ENCODE measurements at places on chromosomes 7 and 10.

DNA sequence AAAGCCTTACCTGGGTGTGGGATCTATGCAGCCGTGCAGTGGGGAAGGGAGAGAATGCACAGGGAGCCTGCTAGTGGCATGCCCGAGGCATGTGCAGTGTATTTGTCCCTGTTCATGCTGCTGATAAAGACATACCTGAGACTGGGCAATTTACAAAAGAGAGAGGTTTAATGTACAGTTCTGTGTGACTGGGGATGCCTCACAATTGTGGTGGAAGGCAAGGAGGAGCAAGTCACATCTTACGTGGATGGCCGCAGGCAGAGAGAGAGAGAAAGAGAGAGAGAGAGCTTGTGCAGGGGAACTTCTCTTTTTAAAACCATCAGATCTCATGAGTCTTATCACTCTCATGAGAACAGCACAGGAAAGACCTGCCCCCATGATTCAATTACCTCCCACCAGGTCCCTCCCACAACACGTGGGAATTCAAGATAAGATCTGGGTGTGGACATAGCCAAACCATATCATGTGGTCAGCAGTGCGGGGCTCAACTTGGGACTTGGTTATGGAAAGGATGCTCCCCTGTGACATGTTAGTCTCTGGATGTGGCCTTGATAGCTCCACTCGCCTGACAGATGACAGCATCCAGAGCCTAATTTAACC, 128.9 kb downstream of the DOCK1 start:
- no peak for DNase-seq

- peak; percentile 20 for DNase-seq
Observed at GRCh38 chr10:126041804-126042231, 145.5 kb downstream of the FANK1 start.

DNA sequence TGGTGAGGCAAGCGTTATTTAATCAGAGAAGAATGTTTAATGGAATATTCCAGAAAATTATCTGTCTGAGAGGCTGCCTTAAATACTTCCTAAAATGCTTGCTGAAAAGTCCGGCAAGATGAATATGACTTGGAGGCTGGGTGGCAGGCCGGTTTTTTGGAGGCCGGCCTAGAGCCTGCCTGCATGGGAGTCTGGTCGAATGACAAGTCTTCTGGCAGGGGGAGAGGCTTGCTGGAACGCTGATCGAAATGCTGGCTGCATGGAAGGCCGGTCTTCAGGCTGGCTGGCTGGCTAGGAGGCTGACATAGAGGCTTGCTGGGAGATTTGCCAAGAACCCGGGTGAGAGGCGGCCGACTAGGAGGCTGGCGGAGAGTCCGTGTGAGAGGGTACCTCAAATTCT, 135.7 kb downstream of the OR13A1 start:
- DNase-seq: no peak

DNA sequence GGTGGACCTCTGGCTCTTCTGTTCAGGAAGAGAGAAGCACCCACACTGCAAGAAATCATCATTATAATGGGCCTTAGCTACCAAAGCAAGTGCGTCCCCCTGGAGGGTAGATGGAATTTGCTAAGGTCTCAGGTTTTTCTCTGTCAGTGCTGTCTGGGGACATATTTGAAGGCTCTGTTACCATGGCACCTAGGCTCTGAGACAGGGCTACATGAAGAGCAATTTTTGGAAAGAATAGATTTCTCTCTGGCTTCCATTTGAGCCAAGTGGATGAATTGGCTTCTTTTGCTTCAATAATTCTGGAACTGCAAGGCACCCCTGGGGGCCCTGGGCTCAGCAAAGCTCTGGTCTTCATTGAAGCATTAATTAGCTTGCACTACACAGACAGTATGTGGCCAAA, 349.1 kb upstream of the GALNT17 start:
- DNase-seq: no peak

DNA sequence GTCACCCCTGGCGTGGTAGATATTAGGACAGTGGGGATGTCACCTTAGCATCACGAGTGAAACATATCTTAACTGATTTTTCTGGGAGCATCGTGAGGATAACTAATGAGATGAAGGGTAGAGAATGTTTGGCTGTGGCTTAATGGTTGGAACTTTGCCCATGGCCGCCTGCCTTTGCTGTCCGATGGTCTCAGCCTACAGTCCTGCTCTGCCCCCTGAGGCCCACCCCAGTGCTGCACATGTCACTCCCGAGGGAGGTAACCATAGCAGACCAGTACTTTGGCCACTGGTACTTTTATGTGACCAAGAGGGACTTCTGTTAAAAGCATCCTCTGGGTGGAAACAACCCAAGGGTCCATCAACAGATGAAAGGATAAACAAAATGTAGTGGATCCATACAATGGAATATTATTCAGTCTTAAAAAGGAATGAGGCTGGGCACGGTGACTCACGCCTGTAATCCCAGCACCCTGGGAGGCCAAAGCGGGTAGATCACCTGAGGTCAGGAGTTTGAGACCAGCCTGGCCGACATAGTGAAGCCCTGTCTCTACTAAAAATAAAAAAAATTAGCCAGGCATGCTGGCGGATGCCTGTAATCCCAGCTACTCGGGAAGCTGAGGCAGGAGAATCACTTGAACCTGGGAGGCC, 58.4 kb downstream of the TACR2 start:
- no peak for DNase-seq

GRCh38 chr10:97361537-97361901, 27.0 kb upstream of the FRAT2 start:
- DNase-seq: no peak

DNA sequence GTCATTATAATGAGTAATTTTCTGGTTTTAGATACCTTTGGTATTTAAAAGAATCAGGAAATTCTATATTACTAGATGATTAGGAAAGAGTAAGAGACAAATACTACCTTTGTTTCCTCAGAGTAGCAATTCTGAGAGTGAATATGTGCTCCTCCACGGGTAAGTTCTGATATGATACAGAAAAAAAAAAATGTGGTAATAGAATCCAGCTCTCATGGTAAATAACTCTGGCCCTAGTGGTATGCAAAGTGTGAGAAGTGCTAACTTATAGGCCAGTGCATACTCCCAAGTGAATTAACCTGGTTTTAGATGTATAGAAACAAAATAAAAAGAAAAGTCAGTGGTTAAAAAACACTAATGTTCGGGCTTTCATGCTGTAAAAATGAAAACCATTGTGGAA, 512.6 kb upstream of the SEMA3D start:
- no peak for DNase-seq

- no peak for DNase-seq
Observed at GRCh38 chr7:11779864-11780674, 51.9 kb downstream of the THSD7A start.

GRCh38 chr7:47291461-47292081, 290.3 kb downstream of the TNS3 start:
- DNase-seq: peak; percentile 98

GRCh38 chr10:88081457-88082054, 218.1 kb downstream of the PTEN start:
- DNase-seq: no peak

DNA sequence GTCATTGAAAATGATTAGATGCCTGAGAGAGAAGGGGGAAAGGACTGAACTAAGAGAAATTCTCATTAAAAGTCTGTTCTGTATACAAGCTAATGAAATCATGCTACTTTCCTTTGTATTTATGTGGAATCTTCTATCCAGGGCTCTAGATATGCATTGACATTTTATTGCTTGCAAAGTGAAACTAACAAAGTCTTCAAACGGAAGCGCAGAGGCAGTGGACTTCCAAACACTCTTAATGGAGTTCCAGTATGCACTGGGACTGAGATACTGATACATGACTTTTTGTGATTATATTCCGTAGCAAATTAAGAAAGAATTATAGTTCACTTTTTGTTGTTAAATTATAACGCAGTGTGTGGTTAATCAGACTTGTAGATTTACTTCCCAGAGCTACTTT, 166.8 kb upstream of the TBX20 start:
- peak; percentile 18 for DNase-seq

DNA sequence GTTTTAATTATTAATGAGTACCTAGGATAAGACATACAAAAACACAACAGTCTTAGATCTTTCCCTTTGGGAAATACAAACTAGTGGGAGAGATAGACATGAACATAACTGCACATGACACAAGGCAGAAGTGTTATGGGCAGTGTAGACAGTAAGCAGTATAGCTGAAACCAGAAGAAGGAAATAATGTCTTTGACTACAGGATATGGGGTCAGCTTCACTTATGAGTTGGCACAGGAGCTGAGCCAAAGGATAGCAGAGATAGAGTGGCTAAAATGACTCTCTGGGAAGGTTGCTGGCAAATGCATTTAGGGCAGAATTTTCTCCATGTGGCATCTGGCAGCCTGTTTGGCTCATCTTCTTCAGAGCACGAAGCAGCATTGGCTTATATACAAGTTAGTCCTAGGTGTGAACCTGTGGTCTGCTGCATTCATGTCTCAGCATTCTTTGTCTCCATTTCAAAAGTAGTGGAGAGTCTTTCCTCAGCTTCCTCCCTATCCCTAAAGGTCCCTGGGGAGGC, 60.3 kb upstream of the FEZF1 start:
- no peak for DNase-seq

- no peak for DNase-seq
Observed at GRCh38 chr10:97095701-97096260, 90.0 kb downstream of the SLIT1 start.

DNA sequence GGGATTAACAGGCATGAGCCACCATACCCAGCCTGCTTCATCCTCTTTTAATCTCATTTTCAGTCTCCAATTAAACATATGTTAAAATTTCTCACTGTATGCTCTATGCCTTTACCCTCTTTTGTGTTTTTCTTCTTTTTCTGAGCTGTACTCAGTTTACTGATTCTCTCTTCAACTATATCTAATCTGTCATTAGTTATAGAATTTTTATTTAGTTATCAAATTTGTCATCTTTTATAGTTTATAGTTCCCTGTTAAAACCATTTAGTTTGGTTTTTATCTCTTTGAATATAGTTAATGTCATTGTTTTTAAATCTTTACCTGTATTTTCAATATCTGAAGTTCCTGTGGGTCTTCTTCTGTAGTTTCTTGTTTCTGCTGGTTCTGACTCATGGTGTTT, 93.3 kb downstream of the KAT6B start:
- no peak for DNase-seq

DNA sequence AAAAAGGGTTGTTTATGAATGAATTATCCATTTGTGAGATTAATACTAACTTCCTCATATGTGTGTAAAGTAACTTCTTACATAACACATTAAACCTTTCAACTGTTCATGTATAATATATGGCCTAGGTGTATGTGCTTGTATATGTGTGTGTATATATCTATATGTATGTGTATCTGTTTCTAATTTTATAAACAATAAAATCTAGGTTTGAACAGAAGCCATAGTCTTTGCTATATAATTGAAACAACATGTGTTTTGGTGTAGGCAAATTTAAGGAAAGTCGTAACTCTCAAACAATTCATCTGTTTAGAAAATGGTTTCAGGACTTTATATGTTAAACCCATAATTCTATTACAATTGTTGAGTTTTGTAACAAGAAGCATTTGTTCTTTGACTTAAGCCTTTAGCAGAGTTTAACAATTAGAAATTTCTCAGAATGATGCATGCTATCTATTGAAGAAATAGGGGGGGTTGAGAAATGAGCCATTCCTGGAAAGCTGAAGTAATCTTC, 103.3 kb downstream of the BBS9 start:
- no peak for DNase-seq

- DNase-seq: no peak
Observed at GRCh38 chr7:1663223-1663622, 6.9 kb upstream of the ELFN1 start.

GRCh38 chr10:75280236-75280635, 44.5 kb upstream of the COMTD1 start:
- no peak for DNase-seq

GRCh38 chr10:122138831-122139625, 132.1 kb upstream of the BTBD16 start:
- no peak for DNase-seq

DNA sequence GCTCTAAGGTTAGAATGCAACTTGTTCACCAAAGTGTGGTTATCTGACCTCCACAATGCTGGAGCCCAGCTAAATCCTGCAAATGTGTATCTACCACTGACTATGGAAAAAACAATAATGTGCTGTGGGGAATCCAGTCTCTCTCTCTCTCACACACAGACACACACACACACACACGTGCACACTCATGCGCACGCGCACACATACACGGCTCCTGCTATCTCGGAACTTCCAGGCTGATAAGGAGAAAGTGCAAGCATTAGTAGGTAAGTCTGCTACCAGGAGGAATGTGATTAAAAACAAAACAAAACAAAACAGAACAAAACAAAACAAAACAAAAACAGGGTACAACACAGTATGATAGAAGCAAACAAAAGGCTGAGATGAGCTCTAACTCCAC, 205.2 kb downstream of the FRMD4A start:
- no peak for DNase-seq

DNA sequence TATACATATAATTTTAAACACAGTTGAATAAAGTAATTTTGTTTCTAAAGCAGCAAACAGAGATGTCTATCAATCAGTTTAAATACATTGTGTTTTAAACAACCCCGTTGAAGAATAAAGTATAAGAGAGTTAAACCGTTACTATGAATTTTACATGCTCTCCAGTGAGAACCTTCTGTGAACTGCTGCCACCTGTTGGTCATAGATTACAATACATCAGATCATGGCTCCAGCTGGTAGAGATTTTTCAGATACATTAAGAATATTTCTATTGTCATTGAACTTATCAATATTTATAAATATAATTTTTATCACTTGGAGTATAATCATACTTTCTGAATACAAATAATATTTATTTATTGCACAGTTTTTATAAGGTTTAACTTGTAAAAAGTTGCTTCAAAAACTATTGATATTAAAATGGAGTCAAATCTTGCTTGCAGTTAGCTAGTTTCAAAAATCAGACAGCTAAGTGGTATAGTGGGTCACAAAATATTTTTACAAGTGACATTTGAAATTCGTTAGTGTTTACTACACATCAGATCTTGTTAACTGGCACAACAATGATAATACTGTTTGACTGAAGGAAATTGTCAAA, 561.2 kb upstream of the PHF14 start:
- peak; percentile 26 for DNase-seq

- peak; percentile 5 for DNase-seq
Observed at GRCh38 chr7:98249106-98249505, 2.9 kb downstream of the TECPR1 start.

GRCh38 chr7:36811807-36812206, 87.5 kb upstream of the AOAH start:
- no peak for DNase-seq

GRCh38 chr7:47763063-47763974, 181.4 kb upstream of the TNS3 start:
- DNase-seq: peak; percentile 89

DNA sequence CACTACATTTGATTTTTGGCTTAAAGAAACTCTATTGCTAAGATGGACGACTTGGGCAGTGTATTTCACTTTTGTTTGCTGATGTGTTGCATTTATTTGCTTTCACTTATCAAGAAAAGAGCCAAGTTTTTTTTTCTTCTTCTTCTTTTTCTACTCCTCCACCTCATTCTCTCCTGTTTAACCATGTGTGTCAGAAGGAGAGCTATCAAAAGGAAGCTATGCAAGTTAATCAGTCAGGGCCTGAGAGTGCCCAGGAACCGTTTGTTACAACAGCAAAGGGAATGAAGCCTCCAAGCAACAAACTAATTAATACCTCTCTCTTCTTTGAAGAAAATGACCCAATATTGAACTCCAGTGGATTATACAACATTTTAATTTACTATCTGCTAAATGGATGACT, 299.3 kb downstream of the GRM8 start:
- no peak for DNase-seq

Data from ELR (cell line).